ENCODE measurements at places on chromosomes 4 and X.
A peak's percentile ranks its signal among the peaks of the same experiment; 100 is the strongest.

DNA sequence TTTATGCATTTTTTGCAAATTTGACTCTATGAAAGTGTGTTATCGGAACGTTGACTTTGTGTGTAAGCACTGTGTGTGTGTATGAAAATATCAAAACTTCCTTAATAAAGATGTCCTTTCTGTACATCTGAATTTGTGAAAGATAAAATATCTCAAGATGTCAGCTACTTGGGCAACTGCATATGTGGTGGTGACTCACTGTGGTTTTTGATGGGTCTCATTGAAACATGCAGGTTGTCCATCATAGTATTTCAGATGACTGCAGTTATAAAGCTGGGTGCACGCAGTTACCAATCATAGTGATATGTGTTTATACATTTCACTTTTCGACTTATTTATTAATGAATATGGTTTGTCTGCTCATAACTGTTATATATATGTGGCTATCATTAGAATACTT is 19.7 kb upstream of the BBS12 start:
- DNase-seq, result no peak

DNA sequence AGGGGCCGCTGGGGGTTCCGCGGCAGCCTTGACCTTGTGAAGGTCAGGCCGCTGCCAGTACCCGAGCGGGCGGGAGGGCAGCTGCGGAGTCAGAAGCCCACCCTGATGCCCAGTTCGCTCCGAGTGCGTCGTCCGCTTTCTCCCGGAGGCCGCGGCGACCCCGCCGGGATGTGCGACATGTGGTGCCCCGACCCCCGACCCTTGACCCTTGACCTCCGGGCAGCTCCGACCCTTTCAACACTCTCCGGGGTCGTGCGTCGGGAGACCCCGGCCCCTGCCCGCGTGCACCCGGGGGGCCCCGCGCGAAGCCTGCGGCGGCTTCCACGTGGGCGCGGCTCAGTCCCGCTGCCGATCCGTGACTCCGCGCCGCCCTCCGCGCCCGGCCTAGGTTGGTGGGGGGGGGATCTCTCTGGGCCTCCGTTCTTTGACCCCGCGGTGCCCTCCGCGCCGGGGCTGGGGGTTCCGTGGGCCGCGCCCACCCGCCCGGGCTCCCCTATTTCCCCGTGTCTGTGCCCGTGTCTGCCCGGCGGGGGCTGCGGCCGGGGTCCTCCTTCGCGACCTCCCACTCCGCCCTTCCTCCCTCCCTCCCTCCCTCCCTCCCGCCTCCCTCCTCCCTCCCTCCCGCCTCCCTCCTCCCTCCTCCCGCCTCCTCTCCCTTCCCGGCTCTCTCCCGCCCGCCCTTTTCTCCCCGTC is 609 bp upstream of the SLC25A6 start:
- DNase-seq, result no peak

- DNase-seq, result no peak
These were observed 11.7 kb downstream of the TRIM2 start for GRCh38 chr4:153215921-153216320.

DNA sequence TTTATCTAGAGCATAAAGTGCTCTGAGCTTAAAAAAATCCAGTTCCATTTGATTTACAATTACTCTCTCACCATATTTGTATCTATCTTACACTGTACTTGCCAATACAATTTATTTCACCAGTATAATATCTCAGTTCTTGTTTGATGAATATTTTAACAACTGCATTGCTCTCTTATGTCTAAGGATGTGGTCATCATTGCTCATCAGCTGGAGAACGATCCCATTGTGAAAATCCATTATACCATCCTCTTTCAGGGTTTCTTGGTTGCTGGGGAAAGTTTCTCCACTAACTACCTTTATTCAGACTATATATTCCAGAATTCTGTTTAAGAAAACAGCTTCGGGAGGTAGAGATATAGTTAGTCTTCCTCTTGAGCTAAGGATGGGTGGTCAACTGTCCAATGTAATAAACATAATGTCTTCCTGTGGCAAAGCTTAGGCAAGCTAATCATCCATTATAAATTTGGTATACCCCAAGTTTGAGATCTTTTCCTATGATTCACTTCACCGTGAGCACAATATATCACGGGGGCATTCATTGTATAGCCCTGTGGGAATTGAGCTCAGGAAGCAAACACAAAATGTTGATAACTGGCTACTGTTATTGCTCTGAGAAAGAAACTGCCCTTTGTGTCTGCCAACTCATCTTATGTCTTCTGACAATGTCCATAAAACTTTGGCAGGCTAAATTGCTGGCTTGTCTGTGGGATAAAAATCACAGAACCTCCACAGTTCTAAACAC is 2361.9 kb downstream of the ARAP2 start:
- no peak for DNase-seq

DNA sequence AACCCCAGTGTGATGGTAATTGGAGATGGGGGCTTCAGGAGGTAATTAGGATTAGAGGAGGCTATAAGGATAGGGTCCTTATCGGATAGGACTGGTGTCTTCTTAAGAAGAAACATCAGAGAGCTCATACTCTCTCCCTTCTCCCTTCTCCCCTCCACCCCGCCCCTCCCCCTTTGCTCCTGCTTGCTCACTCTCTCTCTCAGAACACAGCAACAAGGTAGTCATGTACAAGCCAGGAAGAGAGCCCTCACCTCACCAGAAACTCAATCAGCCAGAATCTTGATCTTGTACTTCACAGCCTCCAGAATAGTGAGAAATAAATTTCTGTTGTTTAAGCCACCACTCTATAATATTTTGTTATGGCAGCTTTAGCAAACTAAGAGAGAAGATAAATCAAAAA is 4.5 kb downstream of the DDX60L start:
- DNase-seq, result no peak

GRCh38 chr4:16814361-16814760 is 84.1 kb downstream of the LDB2 start:
- DNase-seq, result no peak

DNA sequence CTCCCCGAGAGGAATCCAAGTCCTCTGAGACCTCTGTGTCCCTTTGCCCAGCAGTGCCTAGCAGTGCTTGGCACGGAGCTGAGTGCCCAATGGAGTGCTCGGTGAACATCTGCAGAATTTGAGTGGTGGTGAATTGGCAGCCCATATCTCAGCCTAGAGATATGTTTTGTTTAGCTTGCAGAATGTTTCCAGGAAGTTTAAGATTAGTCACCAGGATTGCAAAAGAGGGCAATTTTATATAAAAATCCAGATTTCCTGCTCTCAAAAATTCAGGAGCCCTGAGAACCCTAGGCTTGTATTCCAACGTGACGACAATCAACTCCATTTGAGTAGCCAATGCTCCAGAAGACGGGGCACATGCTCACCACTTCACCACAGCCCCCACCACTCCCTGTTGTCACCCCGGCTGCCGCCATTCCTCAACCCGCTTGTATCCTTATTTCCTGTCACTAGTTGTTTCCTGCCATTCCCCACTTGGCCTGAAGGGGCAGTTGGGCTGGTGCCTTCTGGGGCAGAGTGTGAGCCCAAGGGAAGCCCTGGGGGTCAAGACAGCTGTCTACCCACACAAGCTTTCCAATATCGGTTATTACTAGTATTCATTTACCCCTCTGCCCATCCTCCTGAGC is 116.9 kb downstream of the EFNB1 start:
- DNase-seq, result no peak

DNA sequence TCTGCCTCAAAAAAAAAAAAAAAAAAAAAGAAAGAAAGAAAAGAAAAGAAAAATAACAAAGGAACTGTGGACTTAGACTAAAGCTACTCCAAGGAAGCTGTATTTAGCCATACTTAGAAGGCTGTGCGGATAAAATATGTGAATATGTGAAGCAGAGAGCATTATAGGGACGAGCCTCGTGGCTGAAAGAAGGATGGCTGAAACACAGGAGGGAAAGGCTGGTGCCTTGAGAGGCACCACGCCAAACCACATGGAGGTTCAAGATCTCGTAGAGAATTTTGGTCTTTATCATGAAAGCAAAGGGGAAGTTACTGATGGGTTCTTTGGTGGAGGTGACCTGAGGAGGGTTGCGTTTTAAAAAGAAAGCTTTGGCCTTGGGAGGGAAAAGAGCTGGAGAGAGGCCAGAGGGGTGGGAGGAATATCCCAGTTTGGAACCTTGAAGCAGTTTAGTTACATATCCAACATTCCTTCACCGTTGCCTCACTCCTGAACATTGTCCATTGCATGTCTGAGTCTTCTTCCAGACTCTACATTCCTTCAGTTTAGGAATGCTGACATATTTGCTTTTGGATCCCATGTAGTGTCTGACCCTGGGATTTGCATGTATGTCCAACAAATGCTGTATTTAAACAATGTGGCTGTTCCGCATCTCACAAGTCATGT is 82.5 kb downstream of the CPE start:
- no peak for DNase-seq

- peak; percentile 88 for DNase-seq
These were observed 10.1 kb downstream of the WDR1 start for GRCh38 chr4:10106421-10107039.

DNA sequence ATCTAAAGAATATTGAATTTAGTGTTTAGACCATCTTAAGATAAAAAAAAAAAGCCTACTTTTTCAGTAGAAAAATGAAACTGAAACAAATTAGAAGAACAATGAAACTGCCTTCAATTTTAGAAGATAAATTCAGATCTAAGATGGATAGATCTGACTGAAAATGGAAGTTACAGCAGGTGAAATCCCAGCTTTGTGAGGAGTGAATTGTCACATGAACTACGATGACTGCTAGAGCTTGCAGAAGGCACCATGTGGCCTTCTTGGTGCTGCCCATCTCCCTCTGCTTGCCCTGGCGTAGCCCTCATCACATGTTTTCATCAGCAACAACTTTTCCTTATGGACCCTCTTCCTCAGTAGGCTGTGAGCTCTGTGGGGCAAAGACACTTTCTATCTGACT is 51.4 kb upstream of the EMCN start:
- no peak for DNase-seq

DNA sequence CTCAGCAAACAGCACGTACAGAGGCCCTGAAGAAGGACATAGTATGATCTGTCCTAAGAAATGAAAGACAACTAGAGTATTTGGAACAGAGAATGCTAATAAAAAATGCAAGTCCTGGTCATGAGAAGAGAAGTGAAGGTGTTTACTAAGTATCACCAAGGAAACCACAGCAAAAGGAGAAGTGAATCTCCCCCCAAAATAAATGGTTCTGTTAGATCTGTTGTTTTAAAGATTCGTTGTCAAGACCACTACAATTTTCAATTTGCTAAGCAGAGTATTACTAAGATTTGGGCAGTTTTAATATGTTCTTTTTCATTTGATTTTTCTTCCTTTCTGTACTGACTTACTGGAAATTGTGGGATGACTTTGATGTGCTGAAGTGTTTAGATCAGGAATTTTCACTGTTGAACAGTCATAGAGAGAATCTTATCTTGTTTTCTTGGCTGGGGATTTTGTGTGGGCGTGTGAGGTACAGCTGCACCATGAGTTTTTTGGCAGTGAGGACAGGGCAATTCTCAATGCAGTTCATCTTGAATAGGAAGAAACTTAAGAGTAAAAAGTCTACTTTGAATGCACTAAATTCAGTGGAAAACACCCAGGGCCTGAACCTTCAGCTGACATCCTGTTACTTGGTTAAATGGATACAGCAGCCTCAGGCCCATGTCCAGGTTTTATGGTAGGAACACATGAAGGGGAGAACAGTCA is 132.2 kb downstream of the STIM2 start:
- DNase-seq, result no peak

GRCh38 chr4:10740891-10741620 is 56.5 kb upstream of the CLNK start:
- DNase-seq, result no peak

- DNase-seq, result no peak
These were observed 242.9 kb downstream of the DCLK2 start for GRCh38 chr4:150321113-150321512.

- peak; percentile 74 for DNase-seq
These were observed 3.7 kb downstream of the FGD1 start for GRCh38 chrX:54492340-54492739.

DNA sequence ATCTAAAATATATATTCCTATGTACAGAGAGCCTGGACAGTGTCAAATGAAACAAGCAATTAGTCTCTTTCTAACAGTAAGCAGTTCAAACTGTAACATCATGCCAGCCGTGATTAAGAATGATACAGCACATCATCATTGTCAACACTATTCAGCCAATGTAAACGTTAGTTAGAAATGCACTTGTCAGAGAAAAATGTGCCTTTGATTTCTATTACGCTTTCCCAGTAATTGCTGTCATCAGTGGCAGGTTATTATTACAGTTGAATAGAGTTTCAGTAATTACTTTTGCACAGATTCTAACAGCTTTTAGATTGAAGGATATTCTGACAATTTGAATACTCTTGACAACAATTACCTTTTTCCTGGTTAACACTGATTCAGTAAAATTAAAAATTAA is 1007.1 kb downstream of the SH3BGRL start:
- no peak for DNase-seq

- no peak for DNase-seq
These were observed 57.1 kb downstream of the NIPAL1 start for GRCh38 chr4:48073567-48074103.

DNA sequence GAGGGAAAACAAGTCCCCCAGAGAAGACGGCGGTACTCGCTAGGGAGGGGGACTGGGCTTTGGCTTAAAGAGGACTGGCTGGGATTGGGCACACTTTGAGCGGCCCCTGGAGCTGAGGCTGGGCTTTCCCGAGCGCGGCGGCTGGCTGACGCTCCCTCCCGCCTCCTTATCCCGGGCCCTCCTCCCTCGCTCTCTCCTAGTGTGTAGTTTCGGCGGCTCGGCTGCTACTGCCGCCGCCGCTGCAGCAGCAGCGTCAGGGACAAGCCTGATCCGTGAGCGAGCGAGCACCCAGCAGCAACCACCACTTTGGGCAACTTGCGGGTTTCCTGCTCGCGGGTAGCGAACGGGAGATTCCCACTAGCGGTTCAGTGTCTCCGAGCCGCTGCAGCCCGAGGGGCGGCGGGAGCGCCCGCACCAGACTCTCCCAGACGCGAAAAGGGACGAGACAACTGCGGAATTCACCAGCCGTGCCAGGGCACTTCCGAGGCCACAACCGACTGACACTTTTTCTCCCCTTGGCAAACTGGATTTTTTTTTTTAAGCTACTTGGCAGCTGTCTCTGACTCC is 632 bp upstream of the PCDH7 start:
- DNase-seq, result peak; percentile 92

- DNase-seq, result no peak
These were observed 283.9 kb downstream of the IDS start for GRCh38 chrX:149221230-149221629.

DNA sequence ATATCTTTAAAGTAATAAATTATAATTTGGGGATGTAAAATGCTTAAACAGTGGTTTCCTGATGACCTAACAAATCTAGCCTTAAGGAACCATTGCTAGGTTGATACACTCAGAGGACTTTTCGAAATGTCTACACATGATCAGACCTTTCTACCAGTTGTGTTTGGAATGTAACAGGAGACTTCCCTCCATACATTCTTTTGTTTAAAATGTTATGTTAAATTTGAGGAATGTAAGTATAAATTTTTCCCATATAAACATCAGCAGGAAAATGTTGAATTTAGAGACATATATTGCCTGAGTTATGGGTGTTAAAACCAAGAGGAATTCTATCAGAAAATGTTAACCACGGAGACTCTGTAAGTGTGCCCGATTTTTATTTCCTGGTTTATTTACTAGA is 190.6 kb upstream of the SPRY1 start:
- no peak for DNase-seq

GRCh38 chr4:76738086-76738931 is 159.6 kb downstream of the SOWAHB start:
- DNase-seq, result peak; percentile 83

GRCh38 chrX:50769389-50770063 is 44.5 kb downstream of the SHROOM4 start:
- DNase-seq, result no peak

Data from aorta (tissue), 5 donors.